C1 segment of cervical spinal cord (tissue), 14 donors: ENCODE measurements at places on chromosomes 5 and 9.

DNA sequence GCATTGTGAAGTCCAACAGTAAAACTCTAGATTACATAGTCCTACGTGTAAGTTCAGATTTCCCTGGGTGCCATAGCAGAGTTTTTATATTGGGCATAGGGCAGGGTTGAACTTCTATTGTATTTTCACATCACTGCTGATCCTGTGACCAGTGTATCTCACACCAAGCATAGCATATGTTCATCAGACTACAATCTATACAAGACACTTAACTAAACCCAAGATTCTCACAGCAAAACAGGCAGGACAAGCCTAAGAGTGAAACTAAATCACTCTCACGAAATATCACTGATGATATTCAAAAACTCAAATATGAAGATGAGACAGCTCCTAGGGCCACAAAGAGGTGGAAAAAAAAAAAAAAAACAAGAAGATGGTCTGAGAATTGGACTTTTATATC is 3.2 kb upstream of the PPP1R2B start:
- no peak for DNase-seq

DNA sequence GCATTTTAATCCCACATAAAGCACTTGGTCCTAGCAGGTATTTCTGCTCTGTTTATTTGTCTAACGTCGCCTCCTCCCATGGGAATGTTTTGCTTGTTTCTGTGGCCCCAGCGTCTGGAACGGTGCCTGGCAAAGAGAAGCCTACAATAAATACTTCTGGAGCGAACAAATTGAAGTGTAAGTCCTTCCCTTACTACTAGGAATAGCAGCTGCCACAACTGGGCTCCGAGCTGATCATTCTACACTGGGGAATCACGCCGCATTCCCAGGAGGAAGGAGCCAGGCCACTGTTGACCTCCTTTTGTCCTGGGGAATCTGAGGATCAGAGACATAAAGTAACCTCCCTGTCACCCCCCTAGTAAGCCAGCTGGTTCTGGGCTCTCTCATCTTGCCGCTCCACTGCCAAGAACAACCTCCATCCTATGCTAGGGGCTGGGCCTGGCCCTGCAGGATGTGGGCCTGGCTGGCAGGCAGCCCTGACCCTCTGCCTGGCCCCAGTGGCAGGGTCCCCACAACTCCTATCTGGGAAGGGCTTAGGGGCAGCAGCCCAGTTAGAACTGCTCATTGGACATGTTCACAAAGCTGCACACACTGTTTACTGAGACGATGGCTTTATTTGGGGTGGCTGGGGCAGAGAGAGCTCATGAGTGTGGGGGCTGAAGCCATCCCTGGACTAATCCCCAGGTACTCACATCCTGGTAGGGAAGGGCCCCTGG is 82.8 kb downstream of the GTF3C4 start:
- DNase-seq = no peak

DNA sequence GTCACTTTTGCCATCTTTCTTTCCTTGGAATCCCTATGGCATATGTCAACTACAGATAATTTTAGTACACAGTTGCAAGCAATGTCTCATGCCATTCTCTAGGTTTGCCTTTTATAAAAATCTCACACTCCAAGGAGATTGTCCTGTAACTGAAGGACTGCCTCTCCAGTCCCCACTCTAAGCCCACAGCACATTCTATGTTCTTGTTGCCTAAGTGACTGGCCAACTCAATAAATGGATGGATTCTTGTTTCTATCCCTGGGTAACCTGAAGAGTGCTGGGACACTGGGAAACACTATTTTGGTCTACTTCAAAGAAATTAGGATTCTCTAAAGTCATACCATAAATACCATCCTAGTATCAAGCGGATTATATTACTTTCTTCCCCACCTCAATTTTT is 145.0 kb downstream of the PLCXD3 start:
- no peak for DNase-seq

GRCh38 chr5:13740471-13740870 is 204.0 kb downstream of the DNAH5 start:
- DNase-seq = no peak

DNA sequence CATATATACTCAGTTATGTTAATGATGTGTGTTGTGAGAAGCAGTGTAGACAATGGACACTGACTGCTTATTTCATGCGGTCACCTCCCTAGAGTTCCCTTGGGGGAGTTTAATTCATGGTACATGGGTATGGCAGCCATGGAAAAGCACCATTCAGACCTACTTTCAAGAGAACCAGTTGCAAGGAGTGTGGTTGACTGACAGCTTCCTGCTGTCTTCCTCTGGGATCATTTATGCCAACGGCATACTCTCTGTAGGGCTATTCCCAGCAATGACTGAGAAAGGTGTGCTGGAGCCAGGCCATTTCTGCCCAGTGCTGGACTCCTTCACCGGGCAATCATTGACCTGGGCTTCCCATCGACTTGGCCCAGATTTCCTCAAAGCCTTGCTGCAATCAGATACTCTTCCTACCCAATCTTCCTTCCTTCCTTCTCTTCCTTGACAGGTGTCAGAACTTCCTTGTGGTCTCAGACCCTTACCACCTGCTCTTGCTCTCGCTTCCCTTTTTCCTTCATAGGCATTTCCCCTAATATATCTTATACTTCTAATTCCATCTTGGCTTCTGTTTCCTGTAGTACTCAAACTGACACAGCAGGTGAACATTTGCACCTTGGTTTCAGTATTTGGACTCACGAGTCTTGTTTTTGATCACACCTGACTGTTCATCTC is 3.4 kb upstream of the CLINT1 start:
- DNase-seq = no peak
